Hippocampal formation (tissue), 2 donors: ENCODE measurements at places on chromosomes 4 and X.

- DNase-seq = no peak
These were observed 291.8 kb downstream of the FBXW7 start for GRCh38 chr4:152243896-152244595.

DNA sequence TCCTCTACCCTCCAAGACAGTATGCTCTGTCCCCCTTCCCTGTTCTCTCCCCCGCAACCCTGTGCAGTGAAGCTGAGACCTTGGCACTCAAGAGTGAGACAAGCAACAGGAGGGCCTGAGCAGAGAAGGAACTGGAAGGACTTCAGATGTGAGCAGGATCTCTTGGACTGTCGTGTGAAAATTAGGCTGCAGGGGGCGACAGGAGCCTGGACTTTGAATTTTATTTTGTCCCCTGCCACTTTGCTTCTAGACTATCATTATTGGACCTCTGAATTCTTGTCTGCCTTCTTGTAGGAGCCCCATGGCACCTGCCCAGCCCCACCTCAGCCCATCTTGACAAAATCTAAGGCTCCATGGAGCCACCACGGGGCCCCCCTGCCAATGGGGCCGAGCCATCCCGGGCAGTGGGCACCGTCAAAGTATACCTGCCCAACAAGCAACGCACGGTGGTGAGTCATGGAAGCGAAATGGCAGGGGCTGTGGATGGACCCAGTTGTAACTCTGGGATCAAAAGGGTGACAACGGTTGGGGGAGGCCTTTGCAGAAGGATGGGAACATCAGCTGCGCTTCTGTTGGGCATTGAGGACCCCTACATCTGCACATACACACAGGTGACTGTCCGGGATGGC lies 1.7 kb downstream of the ARAF start:
- DNase-seq = no peak

GRCh38 chr4:157988641-157989040 lies 184.2 kb downstream of the GASK1B start:
- no peak for DNase-seq

DNA sequence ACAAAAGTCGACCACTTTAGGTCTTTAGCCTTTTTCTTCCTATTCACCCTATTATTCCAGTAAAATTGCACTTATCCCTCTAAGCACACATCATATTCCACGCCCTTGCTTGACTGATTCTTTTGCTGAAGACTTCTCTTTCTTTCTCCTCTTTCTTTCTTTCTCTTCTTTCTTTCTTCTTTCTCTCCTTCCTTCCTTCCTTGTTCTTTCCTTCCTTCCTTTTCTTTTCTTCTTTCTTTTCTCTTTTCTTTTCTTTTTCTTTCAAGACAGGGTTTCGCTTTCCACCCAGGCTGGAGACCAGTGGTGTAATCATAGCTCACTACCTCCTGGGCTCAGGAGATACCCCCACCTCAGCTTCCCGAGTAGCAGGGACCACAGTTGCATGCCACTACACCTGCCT lies 61.9 kb downstream of the RASGEF1B start:
- no peak for DNase-seq

GRCh38 chrX:55008571-55009358 lies 8.6 kb downstream of the APEX2 start:
- DNase-seq = no peak

DNA sequence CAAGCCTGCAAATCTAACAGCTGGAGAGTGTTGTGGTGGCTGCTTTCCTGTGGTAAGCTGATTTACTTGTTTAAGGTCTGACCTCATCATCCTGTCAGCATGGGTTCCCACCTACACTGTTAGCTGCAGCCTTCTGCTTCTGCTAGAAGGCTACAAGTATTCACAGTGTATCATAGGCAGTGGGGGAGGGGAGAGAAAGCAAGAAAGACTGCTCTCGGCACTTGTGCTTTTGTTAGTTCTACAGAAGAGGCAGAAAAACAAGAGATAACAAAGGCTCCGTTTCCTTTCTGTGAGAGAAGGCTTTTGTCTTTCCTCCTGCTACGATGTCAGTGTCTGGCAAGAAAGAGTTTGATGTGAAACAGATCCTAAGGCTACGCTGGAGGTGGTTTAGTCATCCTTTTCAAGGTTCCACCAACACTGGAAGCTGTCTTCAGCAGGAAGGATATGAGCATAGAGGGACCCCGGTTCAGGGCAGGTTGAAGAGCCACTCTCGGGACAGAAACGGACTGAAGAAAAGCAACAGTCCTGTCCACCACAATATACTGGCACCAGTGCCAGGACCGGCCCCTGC lies at the start of gene KLHL4:
KLHL4 (plus strand) TSS at position 232 of the 571 bp plus-strand sequence; CDS start at position 324, 92 bp downstream.
- peak; percentile 70 for DNase-seq

DNA sequence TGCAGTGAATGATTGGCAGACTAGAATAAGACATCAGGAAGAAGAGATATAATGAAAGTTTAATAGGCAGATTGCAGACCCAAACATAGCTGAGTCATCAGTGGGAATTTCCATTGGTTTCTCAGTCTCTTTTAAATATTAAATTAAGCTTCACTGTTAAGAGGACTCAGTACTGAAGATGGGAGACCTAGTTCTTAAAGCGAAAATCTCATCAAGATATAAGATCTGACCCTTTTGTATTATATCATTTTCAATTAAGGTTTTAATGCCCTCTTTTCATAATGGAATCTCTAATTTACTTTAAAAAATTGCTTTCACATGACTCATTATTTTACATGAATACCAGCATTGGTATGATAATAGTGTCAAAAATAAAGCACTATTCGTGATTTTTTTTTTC lies 168.9 kb upstream of the ATOH1 start:
- no peak for DNase-seq

DNA sequence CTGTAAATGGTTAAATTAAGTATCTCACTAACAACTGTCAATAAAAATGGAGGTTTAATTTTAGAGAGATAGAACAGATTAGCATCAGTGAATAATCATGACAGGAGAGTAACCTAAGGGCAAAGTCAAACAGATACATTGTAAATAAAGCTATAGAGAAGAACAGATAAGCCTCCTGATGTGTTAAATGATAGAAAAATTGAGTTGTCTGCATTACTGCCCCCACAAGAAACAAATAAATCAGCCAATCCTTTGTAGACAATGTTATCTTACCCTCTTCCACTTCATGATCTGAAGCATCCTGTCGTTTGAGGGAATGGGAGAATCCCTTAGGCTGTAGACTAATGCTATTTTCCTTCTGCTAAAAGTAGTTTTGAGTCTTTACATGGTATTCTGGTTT lies 147.8 kb downstream of the PCDH18 start:
- DNase-seq = no peak

DNA sequence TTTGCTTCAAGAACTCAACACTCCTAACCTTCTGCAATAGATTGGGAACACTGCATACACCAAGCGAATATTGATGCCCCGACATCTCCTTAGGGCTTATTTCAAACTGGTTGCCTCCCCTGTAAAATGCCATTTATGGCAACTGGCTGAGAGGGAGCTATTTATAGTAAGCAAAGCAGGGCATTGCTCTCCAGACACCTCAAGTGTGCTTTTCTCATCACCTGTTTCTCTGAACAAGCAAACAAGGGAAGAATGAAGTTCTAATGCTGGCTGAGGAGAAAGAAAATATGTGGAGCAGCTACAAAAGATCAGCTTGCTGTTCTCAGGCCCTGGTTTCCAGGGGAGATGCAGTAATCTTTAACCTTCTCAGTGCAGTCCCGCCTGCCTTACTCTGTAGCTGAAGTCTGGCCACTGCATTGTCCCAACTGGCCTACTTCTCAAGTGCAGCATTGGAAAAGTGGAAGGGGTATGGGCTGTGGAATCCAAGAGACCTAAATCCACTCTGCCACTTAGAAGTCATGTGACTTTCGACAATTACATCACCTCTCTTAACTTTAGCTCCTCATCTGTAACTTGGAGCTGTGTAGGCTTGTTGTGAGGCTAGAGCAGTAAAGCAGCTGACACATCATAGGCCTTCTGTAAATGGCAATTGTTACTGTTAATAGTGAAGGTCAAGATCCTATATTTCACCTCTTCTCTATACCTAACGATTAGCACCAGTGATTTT lies 47.9 kb upstream of the FGF13 start:
- no peak for DNase-seq

- no peak for DNase-seq
These were observed 9.2 kb downstream of the VSIG4 start for GRCh38 chrX:66030505-66031317.

- DNase-seq = no peak
These were observed 23.3 kb downstream of the MRFAP1 start for GRCh38 chr4:6663596-6664393.

- DNase-seq = no peak
These were observed 12.7 kb upstream of the CD40LG start for GRCh38 chrX:136635235-136635634.

DNA sequence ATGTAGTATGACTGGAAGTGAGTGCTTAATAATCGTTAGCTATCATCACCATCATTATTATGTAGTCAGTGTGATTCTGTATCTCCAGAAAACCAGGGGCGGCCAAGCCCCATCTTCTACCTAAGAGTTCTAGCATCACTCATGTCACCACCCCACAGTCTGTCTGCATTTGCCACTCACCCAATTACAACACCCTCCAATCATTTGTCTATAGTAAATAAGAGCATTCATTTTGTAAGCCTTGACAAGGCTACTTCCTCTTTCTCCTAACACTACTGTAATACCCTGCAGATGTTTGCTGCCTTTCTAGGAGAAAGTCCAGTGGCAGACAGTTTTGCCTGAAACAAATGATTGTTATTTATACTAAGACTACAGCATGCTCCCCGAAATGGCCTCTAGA lies 15.8 kb upstream of the IL21 start:
- no peak for DNase-seq

- no peak for DNase-seq
These were observed 226.0 kb upstream of the PPP1R2C start for GRCh38 chrX:43003939-43004338.

DNA sequence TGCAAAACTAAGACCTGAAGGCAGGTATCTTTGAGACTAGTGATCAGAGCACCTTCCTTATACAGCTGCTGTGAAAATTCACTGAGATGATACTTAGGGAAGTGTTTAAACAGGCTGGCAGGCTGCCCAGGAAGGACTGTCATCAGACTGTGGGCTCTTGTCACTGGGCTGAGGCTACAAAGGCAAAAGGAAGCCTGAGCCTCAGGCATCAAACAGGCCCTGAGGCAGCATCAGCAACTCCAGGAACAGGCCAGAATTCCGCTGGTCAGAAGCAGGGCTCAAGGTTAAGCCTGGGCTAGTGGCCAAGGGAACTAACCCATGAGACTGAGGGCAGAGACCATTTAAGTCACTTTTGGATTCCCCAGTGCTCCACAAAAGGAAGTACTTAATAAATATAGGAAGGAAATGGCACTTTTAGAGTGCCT lies 12.8 kb downstream of the PJA1 start:
- peak; percentile 22 for DNase-seq

- no peak for DNase-seq
These were observed 10.1 kb downstream of the SH3D19 start for GRCh38 chr4:151315212-151315886.

- DNase-seq = no peak
These were observed 63.9 kb downstream of the TRMT44 start for GRCh38 chr4:8504279-8505007.

DNA sequence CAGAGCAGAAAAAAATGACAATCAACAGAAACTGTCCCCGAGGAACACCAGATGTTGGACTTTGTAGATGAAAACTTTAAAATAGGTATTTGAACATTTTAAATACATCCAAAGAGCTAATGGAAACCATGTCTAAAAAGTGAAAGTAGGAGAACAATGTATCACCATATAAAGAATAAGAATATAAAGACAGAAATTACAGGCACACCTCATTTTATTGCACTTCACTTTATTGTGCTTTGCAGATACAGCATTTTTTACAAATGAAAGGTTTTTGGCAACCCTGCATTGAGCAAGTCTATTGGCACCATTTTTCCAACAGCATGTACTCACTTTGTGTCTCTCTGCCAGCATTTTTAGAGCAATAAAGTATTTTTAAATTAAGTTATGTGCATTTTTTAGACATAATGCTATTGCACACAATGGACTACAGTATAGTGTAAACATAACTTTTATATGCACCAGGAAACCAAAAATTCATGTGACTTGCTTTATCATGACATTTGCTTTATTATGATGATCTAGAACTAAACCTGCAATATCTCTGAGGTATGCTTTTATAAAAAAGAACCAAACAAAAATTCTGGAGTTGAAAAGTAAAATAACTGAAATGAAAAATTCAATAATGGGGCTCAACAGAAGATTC lies 212.4 kb upstream of the CASK start:
- no peak for DNase-seq

DNA sequence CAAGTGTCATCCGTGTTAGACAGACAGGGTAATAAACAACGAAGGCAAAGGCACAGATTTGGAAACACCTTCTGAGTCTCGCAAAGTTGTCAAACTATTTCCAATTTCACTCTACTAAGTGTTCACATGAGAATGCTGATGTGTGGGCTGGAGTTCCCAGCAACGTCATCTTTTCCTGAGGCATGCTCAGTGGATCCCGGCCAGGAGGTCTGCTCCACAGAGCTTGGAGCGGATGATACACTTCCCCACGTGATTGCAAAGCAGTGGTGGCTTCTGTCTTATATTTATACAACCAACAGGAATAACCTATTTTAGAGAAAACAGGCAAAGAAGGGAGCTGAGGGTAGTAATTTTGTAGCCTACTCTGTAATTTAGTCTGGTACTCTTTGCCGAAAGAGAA lies 40.1 kb upstream of the PDK3 start:
- DNase-seq = no peak

- no peak for DNase-seq
These were observed 7.1 kb downstream of the NKX3-2 start for GRCh38 chr4:13537011-13537831.

GRCh38 chr4:28250646-28251045 lies 1390.0 kb downstream of the STIM2 start:
- no peak for DNase-seq

- DNase-seq = no peak
These were observed 348.5 kb downstream of the INPP4B start for GRCh38 chr4:142497606-142498005.

DNA sequence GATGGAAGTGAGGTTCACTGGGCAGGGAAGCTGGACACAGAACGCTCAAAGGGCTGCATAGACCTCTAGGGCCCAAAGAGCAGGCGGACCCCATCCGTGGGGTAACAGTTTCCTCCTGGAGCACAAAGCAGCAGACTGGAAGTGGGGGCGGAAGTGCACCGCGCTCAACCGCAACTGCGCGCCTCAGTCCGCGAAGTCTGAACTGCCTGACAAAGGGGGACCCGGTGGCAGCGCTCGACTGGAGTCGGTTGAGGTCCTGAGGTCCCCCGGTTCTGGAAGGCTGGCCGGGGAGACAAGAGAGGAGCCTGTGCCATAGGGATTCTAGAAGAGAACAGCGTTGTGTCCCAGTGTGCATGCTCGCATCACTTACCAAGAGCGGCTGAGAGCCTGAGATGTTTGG lies 58.5 kb downstream of the ALPK1 start:
- no peak for DNase-seq

DNA sequence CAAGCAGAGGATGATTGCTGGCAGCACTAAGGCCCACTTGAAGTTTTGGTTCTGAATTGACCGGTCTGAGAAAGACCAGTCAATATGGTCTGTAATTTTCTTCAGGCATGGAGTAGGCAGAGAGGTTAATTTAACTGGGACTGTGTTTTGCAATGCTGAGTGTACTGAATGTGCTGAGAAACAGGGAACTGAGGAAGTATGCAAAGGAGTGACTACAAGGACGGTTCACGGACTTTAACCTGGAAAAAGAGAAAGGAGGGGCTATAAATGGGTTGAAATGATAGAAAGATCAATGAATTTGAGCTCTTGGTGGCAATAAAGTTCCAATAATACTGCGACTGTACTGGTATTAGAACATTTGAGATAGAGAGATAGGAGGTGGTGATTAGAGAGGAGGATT lies 84.5 kb downstream of the MAGEB17 start:
- no peak for DNase-seq
